Calu3 (cell line): ENCODE measurements at places on chromosomes 7 and 10. TPM values are rescaled to one million over a fixed set of nuclear protein-coding genes. Genes with fewer than 3 reads are reported as not detected.

DNA sequence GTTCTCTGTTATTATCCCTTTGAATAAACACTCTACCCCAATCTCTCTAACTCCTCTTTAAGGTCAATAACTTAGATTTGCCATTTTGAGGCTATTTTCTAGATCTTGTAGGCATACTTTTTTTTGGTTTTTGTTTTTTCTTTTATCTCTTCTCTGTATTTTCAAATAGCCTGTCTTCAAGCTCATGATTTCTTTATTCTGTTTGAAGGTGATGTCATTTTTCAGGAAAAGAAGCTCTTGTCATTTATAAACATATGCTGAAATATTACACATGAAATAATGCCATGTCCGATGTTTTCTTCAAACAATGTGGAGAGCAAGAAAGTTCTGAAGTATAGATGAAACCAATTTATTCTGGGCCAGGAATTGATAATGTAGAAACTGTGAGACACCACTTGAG is 57.5 kb upstream of the CABCOCO1 start:
- no peaks in the 10 kb centered on the region for H3K27me3 ChIP-seq

DNA sequence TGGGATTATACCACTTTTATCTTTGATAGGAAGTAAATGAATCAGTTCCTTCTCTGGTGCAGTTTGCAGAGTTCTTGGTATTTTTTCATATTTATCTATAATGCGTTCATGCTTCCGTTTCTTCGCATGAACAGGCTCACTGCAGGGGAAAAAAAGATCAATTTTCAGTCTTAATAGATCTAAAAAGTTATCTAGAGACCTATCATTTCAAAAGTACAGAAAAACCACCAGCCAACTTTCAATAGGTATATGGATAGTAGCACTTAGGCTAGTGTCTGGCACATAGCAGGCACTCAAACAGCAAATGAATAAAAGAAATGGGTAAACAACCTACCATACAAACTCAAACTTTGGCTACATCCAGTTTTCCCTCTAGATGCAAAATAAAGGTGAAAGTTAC is 5.5 kb downstream of the NOC3L start:
- H3K4me1 ChIP-seq = peaks cover 13% of the 10 kb centered on the region
- no peak overlapping the region for H3K27ac ChIP-seq
- no peaks in the 10 kb centered on the region for H3K27me3 ChIP-seq
- no peak overlapping the region for H3K4me3 ChIP-seq
- peaks cover 2% of the 10 kb centered on the region for H3K36me3 ChIP-seq

- no peaks in the 10 kb centered on the region for H3K36me3 ChIP-seq
- H3K27ac ChIP-seq = no peak overlapping the region
- H3K4me1 ChIP-seq = peaks cover 21% of the 10 kb centered on the region
- no peaks in the 10 kb centered on the region for H3K27me3 ChIP-seq
Observed at GRCh38 chr10:16947069-16947468, 129.8 kb upstream of the RSU1 start.

DNA sequence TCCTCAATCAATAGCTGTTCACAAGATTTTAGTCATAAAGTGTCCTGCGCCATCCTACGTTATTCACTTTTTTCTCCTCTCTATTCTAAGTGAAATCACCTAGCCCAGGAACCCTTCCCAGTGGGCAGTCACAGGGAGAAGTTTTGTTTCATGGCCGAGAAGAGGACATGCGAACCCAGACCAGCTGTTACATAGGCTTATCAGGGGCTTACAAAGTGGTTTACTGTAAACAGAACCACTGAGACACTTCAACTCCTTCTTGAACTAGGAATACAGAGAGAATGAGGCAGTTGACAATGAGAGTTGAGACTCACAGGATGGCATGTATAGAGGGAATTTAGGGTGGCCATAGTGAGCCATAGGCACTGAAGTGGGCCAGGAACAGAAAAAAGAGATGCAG is 246.9 kb upstream of the GLI3 start:
- H3K4me1 ChIP-seq = no peaks in the 10 kb centered on the region
- H3K27me3 ChIP-seq = no peaks in the 10 kb centered on the region
- no peak for DNase-seq
- H3K27ac ChIP-seq = no peak overlapping the region
- H3K4me3 ChIP-seq = no peak overlapping the region

- H3K36me3 ChIP-seq = no peaks in the 10 kb centered on the region
- no peaks in the 10 kb centered on the region for H3K4me1 ChIP-seq
- peaks cover under 1% of the 10 kb centered on the region for H3K27me3 ChIP-seq
- no peak overlapping the region for H3K4me3 ChIP-seq
- DNase-seq = no peak
- no peak overlapping the region for H3K27ac ChIP-seq
Observed at GRCh38 chr7:78279032-78279431, 480.5 kb downstream of the PHTF2 start.

- no peaks in the 10 kb centered on the region for H3K36me3 ChIP-seq
- H3K27ac ChIP-seq = no peak overlapping the region
- no peaks in the 10 kb centered on the region for H3K4me1 ChIP-seq
- H3K4me3 ChIP-seq = no peak overlapping the region
- H3K27me3 ChIP-seq = peaks cover 83% of the 10 kb centered on the region
Observed at GRCh38 chr7:135763261-135763660, 14.6 kb upstream of the FAM180A start.

GRCh38 chr7:117772421-117772820 is 100.8 kb downstream of the CTTNBP2 start:
- DNase-seq = no peak
- peaks cover 12% of the 10 kb centered on the region for H3K4me1 ChIP-seq
- H3K27me3 ChIP-seq = no peaks in the 10 kb centered on the region
- H3K27ac ChIP-seq = no peak overlapping the region
- H3K4me3 ChIP-seq = no peak overlapping the region

- no peaks in the 10 kb centered on the region for H3K36me3 ChIP-seq
- H3K27me3 ChIP-seq = no peaks in the 10 kb centered on the region
- no peak overlapping the region for H3K27ac ChIP-seq
- no peak overlapping the region for H3K4me3 ChIP-seq
- peaks cover 10% of the 10 kb centered on the region for H3K4me1 ChIP-seq
- no peak for DNase-seq
Observed at GRCh38 chr10:6674291-6674690, 94.2 kb upstream of the PRKCQ start.

DNA sequence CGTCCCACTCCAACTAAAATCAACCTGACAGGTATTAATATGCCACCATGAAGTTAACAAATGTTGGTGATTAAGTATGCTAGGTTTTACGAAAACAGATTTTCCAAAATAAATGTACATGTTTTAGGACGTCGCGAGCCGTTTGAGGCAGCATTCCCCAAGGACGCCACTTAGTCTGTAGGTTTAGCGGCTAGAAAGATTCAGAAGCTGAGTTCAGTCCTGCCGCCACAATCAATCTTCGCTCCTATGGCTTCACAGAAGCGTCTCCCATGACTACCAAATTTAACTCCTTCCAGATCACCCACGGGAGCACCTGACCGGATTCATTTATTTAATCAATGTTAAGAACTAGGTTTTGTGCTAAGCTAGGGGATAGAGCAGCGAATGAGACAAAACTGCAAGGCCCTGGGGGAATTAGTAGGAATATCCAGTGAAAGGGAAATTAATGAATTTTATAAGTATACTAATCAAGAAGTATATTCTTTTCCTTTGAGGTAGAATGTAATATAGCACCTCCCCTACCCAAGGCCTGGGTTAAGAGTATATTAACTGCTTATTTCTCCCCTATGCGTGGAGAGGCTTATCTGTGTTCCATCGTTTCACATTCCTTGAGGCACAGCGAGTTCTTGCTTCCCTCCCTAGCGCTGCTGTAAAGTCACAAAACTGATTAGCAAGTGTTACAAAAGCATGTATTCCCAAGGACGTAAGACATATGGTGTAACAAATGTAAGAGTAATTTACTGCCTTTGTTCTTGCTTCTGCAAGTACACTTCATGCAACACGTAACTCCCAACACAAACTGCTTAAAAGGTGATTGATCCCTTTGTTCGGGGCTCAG is 994 bp upstream of the CYP51A1 start:
- DNase-seq = no peak
- H3K27ac ChIP-seq = peak overlapping the region; percentile 76
- H3K4me1 ChIP-seq = peaks cover 23% of the 10 kb centered on the region
- no peaks in the 10 kb centered on the region for H3K27me3 ChIP-seq

DNA sequence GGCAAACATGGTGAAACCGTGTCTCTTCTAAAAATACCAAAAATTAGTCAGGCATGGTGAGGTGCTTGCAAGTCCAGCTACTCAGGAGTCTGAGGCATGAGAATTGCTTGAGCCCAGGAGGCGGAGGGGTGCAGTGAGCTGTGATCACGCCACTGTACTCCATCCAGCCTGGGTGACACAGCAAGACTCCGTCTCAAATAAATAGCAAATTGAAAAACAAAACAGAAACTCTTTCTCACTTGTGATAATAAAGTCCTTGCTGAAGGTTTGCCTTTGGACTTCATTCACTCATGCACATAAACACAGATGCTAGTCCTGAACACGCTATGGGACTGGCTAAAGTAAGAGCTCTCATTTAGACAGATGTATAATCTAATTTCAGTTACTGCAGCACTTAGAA is 37.6 kb downstream of the ANK3 start:
- DNase-seq = no peak
- no peaks in the 10 kb centered on the region for H3K4me1 ChIP-seq
- H3K27me3 ChIP-seq = no peaks in the 10 kb centered on the region
- H3K4me3 ChIP-seq = no peak overlapping the region
- no peaks in the 10 kb centered on the region for H3K36me3 ChIP-seq
- no peak overlapping the region for H3K27ac ChIP-seq

DNA sequence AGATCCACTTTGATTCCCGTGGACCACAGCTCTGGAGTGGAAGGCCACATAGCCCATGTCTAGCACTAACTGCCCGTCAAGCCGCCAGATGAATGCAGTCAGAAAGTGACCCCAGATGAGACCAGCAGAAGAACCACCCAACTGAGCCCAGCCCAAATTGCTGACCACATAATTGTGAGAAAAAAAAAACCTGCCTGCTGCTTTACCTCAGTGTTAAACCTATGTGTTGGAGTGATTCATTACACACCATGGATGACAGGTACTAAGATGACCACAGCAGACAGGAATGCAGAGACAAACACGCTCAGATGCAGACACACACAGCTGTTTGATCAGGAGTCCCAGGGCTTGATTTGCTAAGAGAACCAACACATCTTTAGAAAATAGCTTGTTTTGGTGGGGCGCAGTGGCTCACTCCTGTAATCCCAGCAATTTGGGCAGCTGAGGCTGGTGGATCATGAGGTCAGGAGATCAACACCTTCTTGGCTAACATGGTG is 168.1 kb upstream of the PPP2R2D start:
- H3K27me3 ChIP-seq = no peaks in the 10 kb centered on the region
- peaks cover 20% of the 10 kb centered on the region for H3K4me1 ChIP-seq
- no peak overlapping the region for H3K4me3 ChIP-seq
- H3K36me3 ChIP-seq = no peaks in the 10 kb centered on the region
- H3K27ac ChIP-seq = no peak overlapping the region

DNA sequence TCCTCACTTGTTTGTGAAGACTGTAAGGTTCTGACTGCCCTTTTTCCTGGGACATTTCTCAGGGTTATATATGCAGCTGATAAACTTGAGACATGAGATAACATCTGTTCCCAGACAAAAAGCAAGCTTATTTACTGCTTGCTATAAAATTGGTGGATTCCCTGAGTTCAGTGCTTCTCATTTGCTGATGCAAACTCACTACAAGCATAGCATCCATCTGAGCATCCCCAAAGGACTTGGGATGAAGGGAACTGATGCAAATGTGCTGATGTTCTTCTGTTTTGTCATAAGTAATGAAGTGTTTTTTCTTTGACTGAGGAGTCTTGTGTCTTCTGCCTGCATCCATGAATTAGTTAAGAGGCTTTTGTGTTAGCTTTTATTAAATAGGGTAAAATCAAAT is 183.2 kb downstream of the ADK start:
- no peak overlapping the region for H3K27ac ChIP-seq
- H3K36me3 ChIP-seq = no peaks in the 10 kb centered on the region
- H3K27me3 ChIP-seq = no peaks in the 10 kb centered on the region
- no peak overlapping the region for H3K4me3 ChIP-seq

GRCh38 chr10:91787258-91787657 is 11.0 kb upstream of the TNKS2 start:
- H3K4me3 ChIP-seq = no peak overlapping the region
- no peaks in the 10 kb centered on the region for H3K4me1 ChIP-seq
- no peak overlapping the region for H3K27ac ChIP-seq
- H3K27me3 ChIP-seq = peaks cover 9% of the 10 kb centered on the region
- no peaks in the 10 kb centered on the region for H3K36me3 ChIP-seq

DNA sequence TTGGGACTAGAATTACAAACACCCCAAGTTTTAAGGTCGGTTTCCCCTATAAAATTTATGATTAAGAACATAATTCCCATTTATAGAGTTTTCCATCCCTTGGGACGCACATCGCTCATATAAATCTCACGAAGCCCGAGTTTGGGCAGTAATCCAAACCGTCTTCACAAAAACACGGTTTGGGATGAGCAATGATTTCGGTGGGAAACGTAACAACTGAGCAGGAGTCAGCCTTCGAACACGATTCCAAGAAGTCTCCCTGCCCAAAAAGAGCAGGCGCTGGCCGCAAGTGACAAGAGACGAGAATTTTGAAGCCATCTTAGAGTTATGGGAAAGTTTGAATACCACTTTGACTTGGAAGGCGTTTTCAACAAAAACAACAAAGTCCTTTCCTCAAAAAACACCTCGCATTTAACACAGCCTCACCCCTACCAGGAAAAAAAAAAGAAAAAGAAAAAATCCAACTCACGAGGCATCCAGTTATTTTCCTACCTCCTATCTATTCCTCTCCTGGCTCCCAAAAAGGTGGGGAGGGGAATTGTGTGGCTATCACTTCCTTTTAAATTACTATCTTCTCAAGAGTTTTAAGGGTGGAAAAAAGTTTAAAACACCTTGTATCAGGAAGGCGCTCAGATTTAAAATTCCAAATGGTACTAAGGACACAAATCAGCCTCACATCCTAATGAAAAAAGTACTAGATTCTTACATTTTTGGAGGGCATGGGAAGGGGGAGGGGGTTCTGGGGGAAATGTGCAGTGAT is 1.6 kb downstream of the SEPHS1 start:
- H3K4me1 ChIP-seq = no peaks in the 10 kb centered on the region
- DNase-seq = no peak
- peak overlapping the region; percentile 81 for H3K27ac ChIP-seq
- peaks cover 2% of the 10 kb centered on the region for H3K27me3 ChIP-seq

GRCh38 chr7:36677769-36678437 is 46.4 kb downstream of the AOAH start:
- H3K36me3 ChIP-seq = no peaks in the 10 kb centered on the region
- H3K27ac ChIP-seq = no peak overlapping the region
- DNase-seq = no peak
- H3K4me1 ChIP-seq = no peaks in the 10 kb centered on the region

GRCh38 chr7:30353532-30353931 is 69.1 kb downstream of the ZNRF2 start:
- no peak overlapping the region for H3K4me3 ChIP-seq
- H3K36me3 ChIP-seq = no peaks in the 10 kb centered on the region
- H3K27me3 ChIP-seq = no peaks in the 10 kb centered on the region
- DNase-seq = no peak

Gene ANKRD2
- 0.47 and 0.90 TPM in 2 replicates for total RNA-seq

Gene PNLIPRP3
- not detected in 2 replicates for total RNA-seq

Gene ZP3
- 5.4 and 9.4 TPM in 2 replicates for total RNA-seq

Gene CUEDC2
- total RNA-seq = 38.1 and 43.8 TPM in 2 replicates

Gene CALML3
- total RNA-seq = not detected in 2 replicates

Gene OR2A14
- not detected in 2 replicates for total RNA-seq

Gene RINT1
- 17.1 and 18.6 TPM in 2 replicates for total RNA-seq

Gene MYOF
- total RNA-seq = 468 and 474 TPM in 2 replicates

Gene NUB1
- 56.2 and 69.2 TPM in 2 replicates for total RNA-seq
